ENCODE measurements at places on chromosomes 2 and 18.

DNA sequence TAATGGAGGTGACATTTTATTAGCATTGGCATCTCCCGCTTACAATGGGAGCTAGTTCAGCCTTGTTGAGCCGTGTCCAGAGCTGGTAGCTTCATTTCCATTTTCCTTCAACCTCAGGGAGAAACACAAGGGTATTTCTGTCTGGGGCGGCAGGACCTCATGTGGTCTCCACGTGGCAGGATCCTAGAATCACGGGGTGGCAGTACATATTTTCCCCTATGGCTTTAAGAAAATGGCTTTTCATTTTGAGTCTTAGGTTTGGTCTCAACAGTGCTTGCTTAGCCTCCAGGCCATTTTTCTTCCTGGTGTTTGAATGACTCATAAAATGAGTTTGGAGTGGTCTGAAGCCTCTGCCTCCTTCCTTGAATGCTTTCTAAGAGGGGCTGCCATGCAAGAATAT, 20.3 kb downstream of the CABLES1 start:
- DNase-seq: no peak

- no peak for DNase-seq
These were observed 90.9 kb upstream of the CDH7 start for GRCh38 chr18:65659912-65660311.

DNA sequence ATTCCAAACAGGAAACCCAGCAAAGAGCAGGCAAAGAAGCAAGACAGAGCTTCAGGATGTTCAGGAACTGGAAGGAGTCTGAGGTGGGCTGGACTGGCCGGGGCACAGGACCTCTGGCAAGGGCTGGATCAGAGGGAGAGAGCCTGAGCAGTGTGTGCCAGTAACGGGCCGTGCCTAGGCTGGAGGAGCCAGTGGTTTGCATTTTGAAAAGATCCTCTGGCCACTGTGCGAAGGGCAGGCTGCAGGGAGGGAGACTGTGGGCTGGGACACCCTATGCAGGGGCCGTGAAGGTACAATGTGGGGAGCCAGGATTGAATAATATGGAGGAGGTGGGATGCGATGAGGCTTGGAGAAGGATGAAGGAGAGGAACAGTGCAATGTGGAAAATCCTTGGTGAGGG, 6.2 kb upstream of the SDC1 start:
- no peak for DNase-seq

GRCh38 chr18:64110692-64111480, 38.0 kb downstream of the LINC00305 start:
- DNase-seq: no peak

DNA sequence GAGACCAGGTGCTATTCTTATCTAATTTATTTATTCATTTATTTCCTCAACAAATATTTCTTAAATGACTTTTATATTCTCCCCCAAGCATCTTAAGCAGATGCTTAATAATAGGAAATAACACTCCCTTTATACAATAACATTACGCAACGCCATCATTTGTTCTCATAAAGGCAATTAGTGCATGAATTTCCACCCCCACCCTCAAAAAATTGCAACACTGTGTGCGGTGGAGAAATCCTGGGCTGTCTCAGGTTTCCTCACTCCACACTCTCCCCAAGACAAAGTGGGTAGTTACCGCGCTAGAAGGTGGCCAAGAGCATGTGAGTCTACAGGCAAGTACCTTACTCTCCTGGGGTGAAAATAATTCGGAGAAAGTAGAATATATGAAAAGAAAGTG, 37.0 kb upstream of the CTDP1 start:
- no peak for DNase-seq

DNA sequence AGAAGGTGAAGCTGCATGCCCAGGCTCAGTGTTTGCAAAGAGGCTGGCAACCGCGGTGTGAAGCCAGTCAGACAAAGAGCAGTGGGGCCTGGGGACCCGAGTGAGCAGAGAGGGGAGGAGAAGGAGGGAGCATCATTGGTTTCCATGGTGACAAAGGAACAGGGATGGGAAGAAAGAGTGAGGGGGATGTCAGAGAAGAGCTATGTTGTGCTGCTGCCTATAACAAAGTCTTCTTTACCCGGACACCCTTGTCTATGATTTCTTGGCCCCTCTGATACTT, 14.5 kb downstream of the TMEM247 start:
- DNase-seq: no peak

GRCh38 chr18:43542016-43542415, 264.7 kb upstream of the SYT4 start:
- no peak for DNase-seq

DNA sequence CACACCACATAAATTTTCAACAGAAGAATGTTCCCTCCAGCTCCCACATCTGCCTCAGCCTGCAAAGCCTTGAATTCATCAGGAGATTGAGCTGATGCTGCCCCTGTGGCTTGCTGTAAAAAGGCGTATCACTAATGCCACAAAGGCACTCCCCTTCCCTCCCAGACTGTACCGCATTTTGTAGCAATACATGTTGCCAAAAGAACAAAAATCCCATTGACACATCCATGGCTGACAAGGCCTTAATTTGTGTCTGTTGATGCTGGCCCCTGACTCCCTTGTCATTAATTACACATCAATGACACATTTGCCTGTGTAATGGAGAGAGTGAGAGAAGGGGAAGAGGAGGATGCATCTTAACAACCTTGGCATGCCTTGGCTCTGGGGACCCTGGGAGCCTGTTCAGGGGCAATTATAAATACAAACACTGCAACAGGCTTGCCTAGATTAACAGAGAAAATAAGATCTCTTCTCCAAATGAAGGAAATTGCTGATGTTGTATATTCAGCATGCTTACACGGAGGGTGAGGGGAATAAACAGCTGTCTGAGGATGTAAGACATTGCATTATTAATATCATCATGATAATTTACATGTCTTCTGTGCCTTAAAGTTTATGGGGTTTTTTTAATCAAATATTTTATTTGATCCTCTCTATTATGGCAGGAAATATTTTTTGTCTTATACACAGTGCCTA, 264.0 kb downstream of the SUCLG1 start:
- no peak for DNase-seq

- no peak for DNase-seq
These were observed 103.0 kb downstream of the USP40 start for GRCh38 chr2:233463586-233463985.

- DNase-seq: no peak
These were observed 864 bp upstream of the MYL12A start for GRCh38 chr18:3246635-3247239.
